ENCODE measurements at places on chromosomes 4 and X. TPM values are rescaled to one million over a fixed set of nuclear protein-coding genes. Genes with fewer than 3 reads are reported as not detected.
A peak's percentile ranks its signal among the peaks of the same experiment; 100 is the strongest.

MCF2 gene
- 0.13 TPM for total RNA-seq

CENPVL1 gene
- not detected for total RNA-seq

SLC9B1 gene
- total RNA-seq = not detected

- peak; percentile 41 for DNase-seq
These were observed 736 bp downstream of the IDS start for GRCh38 chrX:149504226-149504914.

- peak; percentile 13 for DNase-seq
These were observed 127.9 kb downstream of the CHRDL1 start for GRCh38 chrX:110667706-110668105.

DNA sequence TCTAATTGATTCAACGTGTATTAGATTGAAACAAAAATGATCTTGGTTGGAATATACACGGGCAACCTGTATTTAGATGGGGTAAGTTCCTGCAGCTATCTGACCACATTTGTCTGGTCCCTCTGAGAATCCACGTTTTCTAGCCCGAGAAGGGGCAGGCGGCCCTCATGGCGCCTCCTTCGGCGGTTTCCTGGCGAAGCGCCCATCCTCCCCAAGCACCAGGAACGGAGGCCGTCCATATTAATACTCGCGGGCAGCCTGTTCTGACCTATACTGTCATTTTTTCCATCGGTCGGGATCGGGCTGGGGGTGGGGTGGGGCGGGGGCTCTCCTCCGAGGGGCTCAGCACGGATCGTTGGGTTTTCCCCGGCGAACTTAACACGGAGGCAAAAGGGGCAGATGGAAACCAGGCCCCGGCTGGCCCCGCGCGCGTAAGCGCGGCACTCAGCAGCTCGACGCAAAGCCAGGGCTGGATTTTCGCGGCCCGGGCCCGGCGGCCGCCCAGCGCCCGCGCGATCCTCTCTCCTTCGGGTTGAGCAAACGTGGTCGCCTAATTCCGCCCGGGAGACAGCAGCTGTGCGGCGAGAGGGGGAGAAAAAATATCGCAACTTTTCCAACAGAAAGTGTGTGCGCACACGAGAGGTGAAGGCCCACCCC lies 77.2 kb upstream of the BCOR start:
- peak; percentile 82 for DNase-seq

Data from hepatocyte (in vitro differentiated cells).